IMR-90 (cell line): ENCODE measurements at places on chromosomes 7 and 10.
A peak's percentile ranks its signal among the peaks of the same experiment; 100 is the strongest.

- DNase-seq: no peak
Observed at GRCh38 chr10:21213381-21213780, 312.1 kb downstream of the SKIDA1 start.

DNA sequence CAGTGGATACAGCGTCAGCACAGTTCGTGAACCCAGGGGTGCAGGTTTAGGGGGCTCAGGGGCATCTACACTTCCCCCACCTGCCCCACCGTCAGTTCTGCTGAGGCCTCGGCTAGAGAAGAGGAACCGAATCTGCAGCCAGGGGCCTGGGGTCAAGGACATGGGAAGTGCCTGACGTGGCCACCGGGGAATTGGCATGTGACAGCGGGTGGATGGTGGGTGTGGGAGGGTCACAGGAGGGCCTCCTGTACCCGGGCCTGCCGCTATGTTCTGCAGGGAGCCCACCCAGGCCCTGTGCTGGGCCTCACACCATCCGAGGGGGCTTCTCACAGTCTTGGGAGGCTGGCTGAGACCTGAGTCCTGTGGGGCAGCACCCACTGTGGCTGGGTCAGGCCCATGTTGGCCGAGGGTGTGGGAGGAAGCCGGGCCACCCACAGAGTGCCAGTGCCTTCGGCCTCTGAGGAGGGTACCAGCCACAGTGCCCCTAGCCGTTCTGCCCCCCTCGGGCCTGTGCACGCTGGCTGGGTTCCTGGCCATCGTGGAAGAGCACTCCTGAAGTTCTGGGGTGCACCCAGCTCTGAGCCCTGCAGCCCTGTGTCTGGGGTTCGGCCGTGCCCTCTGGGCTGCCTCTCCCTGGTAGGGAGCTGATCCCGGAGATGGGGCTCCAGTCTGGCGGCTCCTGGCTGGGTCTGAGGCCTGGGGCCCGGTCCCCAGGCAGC, 5.9 kb downstream of the TTYH3 start:
- no peak for DNase-seq

DNA sequence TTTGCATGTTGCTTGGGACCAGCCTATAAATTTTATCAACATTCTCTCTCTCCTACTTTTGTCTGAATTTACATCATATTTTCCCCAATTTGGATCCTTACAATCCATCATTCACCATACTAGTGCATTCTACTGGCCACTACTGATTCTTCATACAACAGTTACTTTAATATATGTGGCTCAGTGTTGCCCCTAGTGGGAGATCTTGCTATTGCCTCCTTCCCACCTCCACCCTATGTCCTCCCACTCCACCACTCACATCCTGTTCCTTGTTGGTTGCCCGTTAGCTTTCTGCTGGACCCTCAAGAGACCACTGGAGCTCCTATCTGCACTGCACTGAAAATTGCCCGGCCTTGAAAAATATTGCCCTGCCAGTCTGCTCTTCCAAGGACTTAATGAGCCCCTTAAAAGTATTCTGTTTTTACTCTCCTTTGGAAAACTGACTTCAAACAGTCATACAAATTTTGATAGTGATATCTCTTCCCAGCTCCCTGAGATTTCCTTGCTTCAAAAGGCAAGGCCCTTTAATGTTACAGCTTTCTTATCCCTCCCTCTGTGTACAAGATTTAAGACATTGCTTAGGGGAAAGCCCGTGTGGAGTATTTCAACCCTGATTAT, 243.2 kb upstream of the TMEM229A start:
- peak; percentile 22 for DNase-seq

DNA sequence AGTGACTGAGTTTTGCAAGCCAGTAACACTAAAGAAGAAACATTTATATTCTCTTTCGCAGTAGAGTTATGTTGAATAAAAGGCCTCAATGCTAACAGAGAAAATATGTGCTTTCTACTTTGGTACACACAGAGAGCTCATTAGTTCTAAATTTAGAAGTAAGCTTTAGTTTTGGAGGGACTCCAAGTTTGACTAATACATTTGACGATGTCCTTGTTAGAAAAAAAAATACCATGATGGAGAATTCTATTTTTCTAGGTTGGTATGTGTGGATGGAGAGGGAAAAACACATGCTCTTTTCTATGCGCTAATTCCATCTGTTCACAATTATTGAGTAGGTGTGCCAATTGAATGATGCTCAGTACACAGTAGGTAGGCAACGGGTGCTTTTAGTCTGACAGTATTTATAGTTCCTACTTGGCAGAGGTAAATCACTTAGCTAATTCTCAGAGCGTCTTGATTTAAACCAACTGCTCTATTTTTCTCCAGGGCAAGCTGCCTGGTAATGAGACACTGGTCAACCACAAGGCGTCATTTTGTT, 327.2 kb upstream of the AKR1E2 start:
- DNase-seq: peak; percentile 94

GRCh38 chr7:82212466-82212865, 231.1 kb downstream of the CACNA2D1 start:
- no peak for DNase-seq

DNA sequence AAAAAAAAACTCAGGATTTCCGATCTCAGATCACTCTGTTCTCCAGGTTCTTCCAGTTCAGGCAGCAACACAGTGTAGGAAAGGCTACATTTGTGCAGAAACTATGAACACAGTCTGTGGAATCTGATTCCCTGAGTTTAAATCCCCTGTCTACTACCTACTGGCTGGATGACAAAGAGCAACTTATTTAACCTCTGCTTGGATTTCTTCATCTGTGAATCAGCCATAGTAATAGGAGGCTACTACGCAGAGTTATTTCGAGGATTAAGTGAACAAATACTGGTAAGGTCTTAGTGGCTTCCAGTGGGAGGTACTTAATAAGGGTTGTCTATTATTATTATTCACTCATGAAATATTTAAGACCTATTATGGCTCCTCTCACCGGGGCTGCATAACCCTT, 44.3 kb upstream of the PDCD4 start:
- peak; percentile 82 for DNase-seq

GRCh38 chr10:95784279-95784913, 28.4 kb downstream of the ENTPD1 start:
- DNase-seq: no peak

GRCh38 chr10:80509108-80509402, 28.6 kb upstream of the SH2D4B start:
- no peak for DNase-seq

- peak; percentile 32 for DNase-seq
Observed at GRCh38 chr7:55149001-55149400, 130.2 kb downstream of the EGFR start.
